ENCODE measurements at places on chromosomes 13 and 19.
A peak's percentile ranks its signal among the peaks of the same experiment; 100 is the strongest.

GRCh38 chr19:17767559-17767958, 16.3 kb downstream of the FCHO1 start:
- no peak for DNase-seq

GRCh38 chr13:80924596-80924995, 583.7 kb upstream of the SPRY2 start:
- DNase-seq, result no peak

GRCh38 chr19:13013649-13014048, 18.4 kb downstream of the NFIX start:
- no peak for DNase-seq

- DNase-seq, result peak; percentile 93
Measured at GRCh38 chr19:57350877-57351805, at the start of gene ZNF304. Gene ZNF304, plus strand, starts transcription at chr19:57351271. Its CDS starts 394 bp downstream, at chr19:57351665.

DNA sequence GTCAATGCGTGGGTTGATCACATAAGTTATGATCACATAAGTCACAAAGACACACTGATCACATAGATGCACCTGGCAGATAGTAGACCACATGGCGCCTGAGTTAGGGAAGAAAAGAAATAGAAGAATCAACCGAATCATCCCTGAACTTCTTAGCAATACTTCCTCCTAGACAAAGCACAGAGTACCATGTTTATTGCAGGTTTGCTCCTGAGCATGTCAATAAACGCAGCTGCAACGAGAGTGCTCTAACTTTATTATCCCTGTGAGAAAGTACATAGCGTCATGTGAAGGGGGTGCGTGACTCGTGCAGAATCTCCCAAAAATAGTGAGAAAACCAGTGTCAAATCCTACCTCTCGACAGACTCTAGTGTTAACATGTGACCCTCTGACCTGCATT, 17.3 kb downstream of the NCR1 start:
- no peak for DNase-seq

DNA sequence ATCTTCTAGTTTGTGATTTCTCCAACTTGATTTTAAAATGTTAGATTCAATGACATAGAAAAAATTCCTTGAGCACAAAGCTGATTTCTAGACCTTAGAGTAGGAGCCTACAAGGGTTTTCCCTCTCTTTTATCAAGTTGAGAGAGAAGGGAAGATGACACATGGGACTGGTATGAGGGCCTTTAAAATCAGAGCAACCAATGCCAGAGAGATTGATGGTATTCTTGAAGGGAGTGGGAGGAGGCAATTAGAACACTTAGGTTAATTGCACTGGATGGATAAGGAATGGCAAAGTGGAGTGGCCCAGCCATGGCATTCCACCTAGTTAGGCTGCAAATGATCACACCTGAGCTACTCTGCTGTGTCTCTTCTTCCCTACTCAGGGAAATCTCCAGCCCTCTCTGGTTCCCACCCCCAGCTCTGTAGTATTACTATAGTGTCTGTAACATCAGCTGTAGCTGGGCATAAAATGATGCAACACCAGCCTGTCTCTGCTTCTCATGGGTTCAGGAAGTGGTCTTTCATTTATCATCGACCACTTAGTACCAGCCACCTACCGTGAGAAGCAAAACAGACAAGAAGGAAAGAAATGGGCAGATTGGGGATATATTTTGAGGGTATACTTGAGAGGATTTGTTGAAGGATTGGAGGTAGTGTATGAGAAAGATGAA, 333.6 kb downstream of the DLEU7 start:
- no peak for DNase-seq

- DNase-seq, result no peak
Measured at GRCh38 chr13:110392510-110393240, 85.6 kb downstream of the COL4A2 start.

DNA sequence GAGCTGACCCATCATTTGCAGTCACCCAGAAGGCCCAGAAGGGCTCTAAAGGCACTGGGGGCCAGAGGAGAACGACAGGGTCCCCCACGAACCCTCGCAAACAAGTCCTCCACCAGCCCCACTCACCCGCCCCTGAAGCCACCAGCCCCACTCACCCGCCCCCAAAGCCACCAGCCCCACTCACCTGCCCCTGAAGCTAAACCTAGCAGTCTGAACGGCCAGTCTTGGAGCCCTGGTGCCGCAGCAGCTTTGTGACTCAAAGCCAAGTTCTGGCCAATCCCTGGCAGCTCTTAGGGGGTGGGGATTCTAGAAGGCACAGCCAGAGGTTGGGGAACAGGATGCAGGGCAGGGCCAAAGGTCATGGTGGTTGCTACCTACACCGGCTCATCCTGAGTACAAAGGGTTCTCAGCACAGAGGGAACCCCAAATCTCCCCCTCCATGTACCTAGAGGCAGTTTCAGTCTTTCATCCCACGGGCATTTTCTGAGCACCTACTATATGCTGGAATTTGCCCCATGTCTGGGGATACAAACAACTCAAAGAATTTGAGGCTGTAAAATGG, at the start of gene IQCN:
IQCN (minus strand) TSS at position 234 of the 562 bp plus-strand sequence. CDS start 4,974 bp downstream, outside the sequence.
- peak; percentile 87 for DNase-seq

DNA sequence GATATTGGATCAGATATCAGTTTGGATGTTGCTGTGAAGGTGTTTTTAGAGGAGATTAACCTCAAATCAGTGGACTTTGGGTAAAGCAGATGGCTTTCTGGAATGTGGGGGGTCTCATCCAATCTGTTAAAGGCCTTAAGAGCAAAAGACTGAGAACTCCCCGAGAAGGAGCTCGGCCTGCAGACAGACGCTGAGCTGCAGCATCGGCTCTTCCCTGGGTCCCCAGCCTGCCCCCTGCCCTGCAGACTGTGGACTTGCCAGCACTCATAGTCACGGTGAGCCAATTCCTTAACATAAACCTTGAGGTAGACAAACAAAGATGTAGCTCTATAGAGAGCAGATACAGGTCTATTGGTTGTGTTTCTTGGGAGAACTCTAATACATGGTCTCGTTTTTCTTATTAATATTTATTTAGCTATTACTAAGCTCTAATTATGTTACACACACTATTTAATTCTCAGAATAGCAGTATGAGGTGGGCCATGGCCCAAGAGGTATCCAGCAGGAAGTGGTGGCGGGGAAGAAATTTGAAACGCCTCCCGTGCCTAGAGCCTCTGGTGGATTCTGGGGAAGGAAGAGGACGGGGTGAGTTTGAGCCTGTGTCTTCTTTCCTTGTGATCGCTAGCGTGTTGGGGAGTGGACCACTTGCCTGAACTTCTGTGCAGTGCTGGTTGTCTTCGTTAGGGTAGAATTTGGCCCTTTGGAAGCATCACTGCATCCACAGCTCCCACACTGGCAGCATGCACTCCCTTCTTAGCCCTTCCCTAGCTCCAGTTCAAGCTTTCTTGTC, 305.3 kb downstream of the TEX29 start:
- DNase-seq, result no peak

DNA sequence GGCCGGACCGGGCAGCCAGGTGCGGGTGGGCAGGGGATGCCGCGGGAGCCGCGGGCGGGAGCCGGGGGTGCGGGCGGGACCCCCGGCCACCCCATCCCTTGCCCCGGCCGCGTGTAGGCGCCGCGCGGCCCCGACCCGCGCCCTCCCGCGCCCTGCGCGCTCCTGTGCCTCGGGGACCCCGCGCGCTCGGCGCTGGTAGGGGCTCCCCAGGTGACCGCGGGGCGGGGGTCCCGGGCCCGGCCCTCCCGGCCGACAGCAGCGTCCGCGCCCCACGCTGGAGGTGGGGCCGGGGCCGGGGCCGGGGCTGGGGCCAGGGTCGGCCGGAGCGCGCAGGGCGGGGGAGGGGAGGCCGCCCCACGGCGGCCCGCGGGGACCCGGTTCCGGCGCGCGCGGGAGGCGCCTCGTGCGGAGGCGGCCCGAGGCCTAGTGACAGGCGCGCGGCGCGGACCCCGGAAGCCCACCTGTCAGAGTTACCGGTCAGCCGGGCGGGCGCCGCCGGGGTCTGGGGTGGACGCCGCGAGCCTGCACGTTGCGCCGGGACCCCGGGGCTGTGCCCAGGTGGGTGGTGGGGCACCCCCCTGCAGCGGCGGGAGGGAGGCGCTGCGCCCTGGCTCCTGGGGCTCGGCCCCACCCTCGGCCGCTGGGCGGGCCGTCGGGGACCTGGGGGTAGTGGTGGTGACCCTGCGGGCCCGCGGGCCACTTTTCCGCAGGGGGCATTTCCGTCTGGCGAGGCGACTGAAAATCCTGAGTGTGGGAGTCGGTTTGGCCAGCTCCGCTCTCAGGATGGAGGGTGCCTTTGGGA, 518 bp downstream of the TFDP1 start:
- DNase-seq, result peak; percentile 46

DNA sequence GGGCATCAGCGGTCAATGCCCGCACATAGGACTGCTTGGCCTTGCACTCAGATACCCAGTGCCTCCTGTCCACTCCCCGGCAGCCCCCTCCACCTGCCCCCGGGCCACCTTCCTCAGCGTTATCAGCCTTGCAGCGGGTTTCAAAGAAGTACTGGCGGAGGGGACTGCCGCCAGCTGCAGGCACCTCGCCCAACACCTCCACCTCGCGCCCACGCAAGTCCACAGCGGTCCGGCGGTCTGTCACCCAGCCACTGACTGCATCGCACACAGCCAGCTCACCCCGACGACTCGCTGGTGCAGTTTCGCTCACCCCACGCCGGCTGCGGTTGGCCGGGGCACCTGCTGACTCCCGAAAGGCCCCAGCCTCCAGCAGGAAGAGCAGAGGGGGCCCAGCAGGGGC, 3.2 kb downstream of the NTF4 start:
- no peak for DNase-seq

GRCh38 chr13:110503037-110503901, 58.3 kb downstream of the RAB20 start:
- no peak for DNase-seq

DNA sequence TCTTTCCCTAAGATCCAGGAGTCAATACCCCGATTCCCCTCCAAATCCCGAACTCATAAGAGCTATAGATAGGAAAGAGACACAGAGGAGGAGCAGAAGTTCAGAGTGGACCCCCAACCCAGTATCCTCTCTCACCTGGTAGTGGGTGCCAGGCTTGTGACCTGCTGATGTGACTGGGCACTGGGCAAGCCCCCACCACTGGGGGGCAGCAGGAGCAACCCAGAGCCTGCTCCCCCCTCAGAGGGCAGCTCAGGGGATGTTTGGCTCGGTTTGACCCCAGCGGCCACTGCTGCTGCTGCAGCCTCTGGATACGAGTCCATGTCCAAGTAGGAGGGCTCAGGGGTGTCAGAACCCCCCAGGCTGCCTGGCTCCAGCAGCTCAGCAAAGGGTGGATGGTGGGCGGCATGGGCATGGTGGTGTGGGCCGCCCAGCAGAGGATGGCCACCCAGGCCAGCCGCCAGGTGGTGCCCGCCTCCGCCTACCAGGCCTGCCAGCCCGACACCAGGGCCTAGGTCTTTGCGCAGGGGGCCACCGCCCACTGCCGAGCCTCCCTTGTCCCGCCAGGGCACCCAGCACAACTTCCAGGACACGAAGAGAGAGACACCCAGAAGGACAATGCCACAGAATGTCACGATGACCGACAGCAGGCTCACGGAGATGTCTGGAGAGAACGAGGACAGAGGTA, 7.4 kb downstream of the SYT3 start:
- no peak for DNase-seq

- DNase-seq, result no peak
Measured at GRCh38 chr13:30400376-30400775, 21.9 kb upstream of the UBE2L5 start.

- DNase-seq, result no peak
Measured at GRCh38 chr19:41025411-41025810, 34.3 kb downstream of the CYP2B6 start.

- DNase-seq, result no peak
Measured at GRCh38 chr13:107234319-107235073, 666.6 kb upstream of the ARGLU1 start.

- DNase-seq, result peak; percentile 56
Measured at GRCh38 chr19:582497-583197, 7.0 kb upstream of the HCN2 start.

- DNase-seq, result no peak
Measured at GRCh38 chr19:44857837-44858236, 11.7 kb downstream of the NECTIN2 start.

DNA sequence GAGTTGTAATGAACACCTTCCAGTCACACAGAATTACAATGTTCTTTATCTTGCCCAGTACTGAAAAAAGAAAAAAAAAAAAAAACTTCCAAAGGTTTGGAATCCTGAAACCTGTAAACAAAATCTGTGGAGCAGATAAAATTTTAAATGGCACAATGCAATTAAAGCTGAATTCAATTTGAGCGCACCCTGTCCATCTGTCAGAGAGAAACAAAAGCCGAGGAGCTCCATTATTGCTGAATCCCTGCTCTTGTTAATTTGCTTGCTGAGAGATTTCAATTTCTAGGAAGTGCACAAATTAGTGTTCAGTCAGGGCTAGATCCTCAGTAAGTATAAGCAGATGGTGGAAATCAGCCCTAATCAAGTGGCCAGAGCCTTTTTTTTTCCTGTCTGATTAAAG, 65.2 kb downstream of the DACH1 start:
- no peak for DNase-seq

- no peak for DNase-seq
Measured at GRCh38 chr13:84951128-84951527, 848.1 kb downstream of the SLITRK6 start.

DNA sequence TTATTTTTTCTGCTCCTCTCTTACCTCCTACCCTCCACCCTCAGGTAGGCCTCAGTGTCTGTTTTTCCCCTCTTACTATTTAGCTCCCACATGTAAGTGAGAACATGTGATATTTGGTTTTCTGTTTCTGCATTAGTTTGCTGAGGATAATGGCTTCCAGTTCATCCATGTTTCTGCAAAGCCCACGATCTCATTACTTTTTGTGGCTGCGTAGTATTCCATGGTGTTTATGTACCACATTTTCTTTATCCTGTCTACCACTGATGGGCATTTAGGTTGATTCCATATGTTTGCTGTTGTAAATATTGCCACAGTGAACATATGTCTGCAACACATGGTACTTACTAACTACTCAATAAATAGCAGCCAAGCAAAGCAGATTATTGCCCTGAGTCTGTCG, 56.8 kb downstream of the DNAJC15 start:
- no peak for DNase-seq

- no peak for DNase-seq
Measured at GRCh38 chr13:47858042-47859025, 142.7 kb downstream of the SUCLA2 start.

GRCh38 chr19:16506961-16507360, 10.8 kb downstream of the C19orf44 start:
- no peak for DNase-seq

GRCh38 chr13:24270639-24271141, 38.7 kb upstream of the C1QTNF9 start:
- DNase-seq, result no peak

GRCh38 chr13:24166561-24166960, 6.0 kb downstream of the SPATA13 start:
- DNase-seq, result no peak

GRCh38 chr13:24632382-24633121, 47.7 kb upstream of the ATP12A start:
- no peak for DNase-seq

- DNase-seq, result no peak
Measured at GRCh38 chr13:29099781-29100406, 279.8 kb downstream of the MTUS2 start.

- DNase-seq, result no peak
Measured at GRCh38 chr19:588741-589692, 664 bp upstream of the HCN2 start.

DNA sequence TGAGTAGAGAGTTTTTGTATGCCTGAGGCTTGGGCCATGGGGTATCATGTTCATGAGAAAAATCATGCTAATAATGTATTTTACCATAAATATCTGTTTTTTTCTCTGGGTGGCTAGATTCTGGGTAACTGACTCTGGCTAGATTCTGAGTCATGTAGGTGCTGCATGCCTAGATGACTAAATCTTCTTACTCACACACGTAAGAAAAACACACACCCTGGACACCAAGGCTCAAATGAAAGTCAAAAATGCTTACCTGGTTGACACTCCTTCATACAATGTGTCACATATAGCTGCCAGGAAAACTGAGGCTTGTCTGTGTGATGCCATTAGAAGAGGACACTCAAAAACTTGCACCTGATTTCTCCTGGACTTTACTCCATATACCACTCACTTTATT, 597.4 kb upstream of the SLITRK1 start:
- no peak for DNase-seq
